ENCODE measurements at places on chromosomes 7 and 10.

GRCh38 chr7:156234666-156235494 is 405.7 kb upstream of the RNF32 start:
- no peak for DNase-seq

DNA sequence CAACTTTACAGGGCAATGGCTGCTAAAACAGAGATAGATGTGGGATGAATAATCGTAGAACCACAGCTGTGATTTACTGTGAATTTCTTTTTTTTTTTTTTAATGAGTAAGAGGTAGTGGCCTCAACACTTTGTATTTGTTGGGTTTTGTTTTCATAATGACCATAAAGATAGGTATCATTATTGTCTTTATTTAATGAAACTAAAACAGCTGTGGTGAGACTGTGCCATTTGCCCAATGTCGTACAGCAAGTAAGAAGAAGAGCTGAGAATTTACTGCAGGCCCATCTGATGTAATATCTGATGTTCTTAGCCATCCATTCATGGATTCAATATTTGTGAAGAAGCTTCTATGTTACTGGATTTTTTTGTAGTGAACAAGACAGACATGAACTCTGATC is 271.2 kb downstream of the IPMK start:
- DNase-seq = no peak

DNA sequence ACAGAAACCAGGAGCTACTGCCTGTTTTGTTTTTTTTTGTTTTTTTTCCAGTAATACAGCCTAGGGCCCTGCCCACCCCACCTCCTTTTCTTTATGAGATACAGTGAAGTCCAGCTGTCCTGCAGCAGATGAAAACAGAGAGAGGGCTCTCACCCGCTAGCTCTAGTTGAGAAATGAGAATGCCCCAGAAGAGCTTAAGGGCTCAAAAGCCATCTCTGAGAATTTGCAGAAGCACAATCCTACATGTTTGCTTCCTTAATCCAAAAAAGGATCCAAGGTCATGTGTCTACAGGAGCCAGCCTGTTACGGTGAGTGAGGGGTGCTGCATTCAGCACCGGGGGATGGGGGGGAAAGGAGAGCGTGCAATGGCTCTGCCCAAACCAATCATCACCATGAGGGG is 122.7 kb downstream of the KCNMA1 start:
- no peak for DNase-seq

DNA sequence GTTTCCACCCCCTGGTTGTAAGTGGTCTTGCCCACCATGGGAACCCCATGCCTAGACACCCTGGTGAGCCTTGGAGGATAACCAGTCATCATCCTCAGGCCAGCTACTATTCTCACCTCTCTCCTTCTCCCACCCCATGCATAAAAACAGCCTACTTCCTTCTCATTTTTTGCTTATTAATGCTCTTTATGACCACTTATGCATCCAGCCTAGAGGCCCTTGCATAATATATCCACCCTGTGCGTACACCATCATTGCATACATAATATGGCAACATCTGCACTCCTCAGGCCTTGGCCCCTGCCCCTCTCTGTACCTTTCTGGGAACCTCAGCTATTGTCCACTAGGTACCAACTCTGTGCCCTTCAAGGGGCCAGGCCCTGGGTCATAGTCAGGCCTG is 91.0 kb downstream of the CDH23 start:
- DNase-seq = no peak

GRCh38 chr10:132712743-132713142 is 73.2 kb downstream of the NKX6-2 start:
- no peak for DNase-seq

GRCh38 chr7:151251689-151252560 is 3.4 kb upstream of the SMARCD3 start:
- peak; percentile 84 for DNase-seq

DNA sequence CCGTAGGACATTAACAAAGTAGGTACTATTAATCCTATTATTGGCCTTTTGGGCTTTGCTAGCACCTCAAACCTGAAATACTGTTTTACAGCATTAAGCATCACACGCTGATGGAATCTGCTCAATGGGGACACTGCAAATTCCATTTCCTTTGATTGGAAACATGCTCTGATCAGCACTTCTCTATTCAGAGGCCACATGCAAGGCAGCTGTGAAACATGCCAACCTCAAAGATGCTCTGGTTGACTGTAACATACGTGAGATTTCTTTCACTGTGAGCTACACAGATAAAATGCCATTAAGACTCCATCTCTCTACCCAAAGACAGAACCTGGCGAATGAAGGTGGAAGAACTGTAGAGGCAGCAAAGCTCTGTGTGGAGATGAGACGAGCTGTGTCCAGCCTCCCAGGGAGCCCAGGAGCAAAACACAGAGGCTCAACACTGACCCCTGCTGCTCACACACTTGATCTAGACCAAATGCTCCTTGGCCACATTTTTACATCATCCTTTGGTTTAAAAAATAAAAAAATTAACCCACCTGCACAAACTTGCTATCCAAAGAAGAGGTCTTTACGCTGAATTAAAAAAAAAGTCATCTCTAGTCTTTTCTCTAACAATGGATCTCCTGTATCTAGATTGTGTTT is 8.0 kb downstream of the RSU1 start:
- no peak for DNase-seq

DNA sequence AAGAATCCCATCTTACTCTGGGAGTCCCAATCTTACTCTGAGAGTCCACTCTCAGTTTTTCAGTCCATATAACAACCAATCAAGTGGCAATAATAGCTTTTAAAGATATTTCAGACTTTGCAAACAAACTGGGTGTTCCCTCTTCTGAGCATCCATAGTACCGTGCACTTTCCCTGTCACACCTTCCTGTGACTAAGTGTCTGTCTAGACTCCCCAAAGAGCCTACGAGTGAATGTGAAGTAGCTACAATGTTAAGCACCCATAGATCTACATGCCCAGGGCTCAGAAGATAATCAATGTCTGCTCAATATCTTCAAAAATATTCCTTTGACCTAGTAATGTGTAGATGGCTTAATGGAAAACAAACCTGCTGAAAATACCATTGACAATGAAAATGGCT is 95.6 kb upstream of the ASAH2 start:
- no peak for DNase-seq

DNA sequence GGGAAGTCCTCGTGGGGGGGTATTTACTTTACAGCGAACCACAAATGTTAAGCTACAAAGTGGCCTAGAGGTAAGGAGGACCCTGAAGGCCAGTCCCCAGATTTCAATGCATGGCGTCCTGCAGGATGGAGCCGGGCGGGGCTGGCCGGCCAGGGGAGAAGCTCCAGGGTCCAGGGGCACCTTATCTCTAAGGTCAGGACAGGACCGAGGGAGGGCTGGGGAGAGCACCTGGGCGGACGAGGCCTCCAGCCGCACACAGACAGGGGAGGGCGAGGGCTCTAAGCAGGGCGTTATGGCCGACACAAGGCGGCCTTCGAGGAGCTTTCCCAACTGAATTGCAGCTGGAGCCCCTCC is 96.4 kb upstream of the DIP2C start:
- peak; percentile 45 for DNase-seq

Data from psoas muscle (tissue), 8 donors.